Endothelial cell (in vitro differentiated cells): ENCODE measurements at places on chromosomes 1 and 21.

GRCh38 chr1:185059950-185060571 is 14.7 kb downstream of the RNF2 start:
- no peak for DNase-seq
- H3K4me3 ChIP-seq = no peak overlapping the region
- peaks cover 7% of the 10 kb centered on the region for H3K27me3 ChIP-seq
- no peak overlapping the region for H3K27ac ChIP-seq
- H3K36me3 ChIP-seq = peaks cover 6% of the 10 kb centered on the region

DNA sequence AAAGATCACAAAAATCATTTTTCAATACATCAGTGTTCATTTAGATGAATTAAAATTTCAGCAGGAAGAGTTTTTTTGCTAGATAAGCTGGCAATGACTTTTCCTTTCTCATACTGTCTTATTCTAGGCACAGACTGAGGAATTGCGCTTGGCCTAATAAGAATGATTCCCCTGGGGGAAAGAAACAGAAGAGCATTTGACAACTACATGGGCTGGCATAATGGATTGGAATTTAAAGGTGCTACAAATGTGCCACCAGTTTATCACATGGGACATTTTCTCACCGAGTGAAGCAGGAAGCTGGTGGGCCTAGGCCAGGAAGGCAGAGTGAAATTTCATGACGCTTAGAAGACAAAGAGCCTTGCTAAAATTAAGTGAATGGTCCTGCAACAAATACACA is 39.3 kb downstream of the CDKN2C start:
- H3K27ac ChIP-seq = no peak overlapping the region
- no peaks in the 10 kb centered on the region for H3K27me3 ChIP-seq
- DNase-seq = no peak
- H3K4me3 ChIP-seq = no peak overlapping the region

- peaks cover 18% of the 10 kb centered on the region for H3K4me1 ChIP-seq
- H3K36me3 ChIP-seq = peaks cover 29% of the 10 kb centered on the region
- H3K27me3 ChIP-seq = peaks cover 2% of the 10 kb centered on the region
- H3K27ac ChIP-seq = peak overlapping the region; percentile 88
Observed at GRCh38 chr21:46515109-46515508, 56.4 kb downstream of the DIP2A start.

GRCh38 chr1:5119366-5120234 is 465.2 kb downstream of the AJAP1 start:
- DNase-seq = peak; percentile 29
- H3K4me3 ChIP-seq = no peak overlapping the region
- H3K36me3 ChIP-seq = no peaks in the 10 kb centered on the region
- H3K4me1 ChIP-seq = no peaks in the 10 kb centered on the region
- H3K27ac ChIP-seq = no peak overlapping the region

GRCh38 chr1:198088360-198089071 is 68.3 kb upstream of the NEK7 start:
- H3K27ac ChIP-seq = no peak overlapping the region
- no peaks in the 10 kb centered on the region for H3K36me3 ChIP-seq
- DNase-seq = no peak
- no peaks in the 10 kb centered on the region for H3K27me3 ChIP-seq
- no peak overlapping the region for H3K4me3 ChIP-seq

DNA sequence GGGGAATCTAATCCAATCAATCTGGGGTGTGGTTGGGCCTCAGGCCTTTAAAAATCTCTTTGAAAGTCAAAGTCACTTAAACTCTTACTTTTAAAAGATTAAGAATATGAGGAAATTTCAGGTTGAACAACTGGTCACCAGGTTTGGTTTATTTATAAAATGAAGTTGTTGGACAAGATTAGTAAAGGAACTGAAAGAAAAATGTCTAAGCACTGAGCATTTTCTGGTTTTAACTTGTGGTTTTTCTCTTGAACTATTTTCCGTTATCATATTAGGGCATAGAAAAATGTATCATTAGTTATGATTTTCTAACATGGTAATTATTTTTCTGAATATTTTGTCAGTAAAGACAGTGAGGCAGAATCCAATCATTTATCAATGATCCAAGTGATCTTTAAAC is 49.6 kb downstream of the RGS2 start:
- no peaks in the 10 kb centered on the region for H3K36me3 ChIP-seq
- no peak for DNase-seq
- no peak overlapping the region for H3K27ac ChIP-seq
- no peak overlapping the region for H3K4me3 ChIP-seq
- H3K27me3 ChIP-seq = no peaks in the 10 kb centered on the region
- H3K4me1 ChIP-seq = no peaks in the 10 kb centered on the region

DNA sequence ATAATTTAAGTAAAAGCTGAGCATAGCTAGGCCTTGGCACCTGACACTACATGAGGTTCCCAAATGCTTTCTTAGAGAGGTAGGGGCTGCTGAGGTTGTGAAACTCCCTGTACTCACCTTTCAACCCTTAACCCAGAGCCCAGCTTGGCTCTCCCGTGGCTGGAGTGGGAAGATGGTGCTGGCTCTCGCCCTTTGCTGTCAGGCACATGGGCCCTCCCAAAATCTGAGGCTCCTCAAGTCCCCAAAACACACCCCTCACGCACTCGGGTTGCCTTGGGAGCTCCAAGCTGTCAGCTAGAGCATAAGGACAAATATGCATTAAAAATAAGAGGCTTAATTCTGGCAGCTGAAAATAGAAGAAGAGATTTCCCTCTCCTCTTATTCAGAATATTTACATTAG is 46.7 kb upstream of the PLPPR4 start:
- no peak overlapping the region for H3K4me3 ChIP-seq
- H3K4me1 ChIP-seq = no peaks in the 10 kb centered on the region
- no peak for DNase-seq
- no peaks in the 10 kb centered on the region for H3K27me3 ChIP-seq
- H3K36me3 ChIP-seq = no peaks in the 10 kb centered on the region

DNA sequence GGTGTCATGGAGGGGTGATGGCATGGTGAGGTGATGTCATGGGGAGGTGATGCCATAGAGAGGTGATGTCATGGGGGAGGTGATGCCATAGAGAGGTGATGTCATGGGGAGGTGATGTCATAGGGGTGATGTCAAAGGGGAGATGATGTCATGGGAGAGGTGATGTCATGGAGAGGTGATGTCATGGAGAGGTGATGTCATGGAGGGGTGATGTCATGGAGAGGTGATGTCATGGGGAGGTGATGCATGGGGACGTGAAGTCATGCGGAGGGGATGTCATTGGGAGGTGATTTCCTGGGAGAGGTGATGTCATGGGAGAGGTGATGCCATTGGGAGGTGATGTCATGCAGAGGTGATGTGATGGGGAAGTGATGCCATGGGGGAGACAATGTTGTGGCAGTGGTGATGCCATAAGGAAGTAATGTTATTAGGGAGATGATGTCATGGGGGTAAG is 92.1 kb upstream of the C1orf174 start:
- no peak overlapping the region for H3K27ac ChIP-seq
- H3K4me3 ChIP-seq = peak overlapping the region; percentile 25
- peaks cover 4% of the 10 kb centered on the region for H3K36me3 ChIP-seq

DNA sequence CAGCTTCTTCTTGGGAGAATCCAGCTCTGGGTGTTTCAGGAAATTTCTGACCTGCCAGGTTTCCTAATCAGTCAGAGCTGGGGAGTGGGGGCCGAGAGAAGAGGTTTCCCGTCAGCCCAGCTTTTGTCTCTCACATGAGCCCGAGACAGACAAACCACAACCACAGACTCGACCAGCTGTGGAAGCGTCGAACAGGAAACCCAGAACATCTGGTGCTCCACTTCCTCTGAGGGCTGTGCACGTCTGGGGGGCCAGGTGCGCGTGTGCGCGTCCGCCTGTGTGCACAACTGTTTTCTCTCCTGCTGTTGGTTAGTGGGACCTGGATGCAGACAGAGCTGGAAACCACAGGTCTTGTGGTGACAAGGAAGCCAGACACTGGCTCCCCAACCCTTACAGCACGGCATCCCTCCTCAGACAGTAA is 113.0 kb upstream of the SLC25A33 start:
- peaks cover 39% of the 10 kb centered on the region for H3K4me1 ChIP-seq
- H3K27ac ChIP-seq = peak overlapping the region; percentile 75
- no peak overlapping the region for H3K4me3 ChIP-seq
- peak; percentile 46 for DNase-seq
- H3K27me3 ChIP-seq = peaks cover 4% of the 10 kb centered on the region

DNA sequence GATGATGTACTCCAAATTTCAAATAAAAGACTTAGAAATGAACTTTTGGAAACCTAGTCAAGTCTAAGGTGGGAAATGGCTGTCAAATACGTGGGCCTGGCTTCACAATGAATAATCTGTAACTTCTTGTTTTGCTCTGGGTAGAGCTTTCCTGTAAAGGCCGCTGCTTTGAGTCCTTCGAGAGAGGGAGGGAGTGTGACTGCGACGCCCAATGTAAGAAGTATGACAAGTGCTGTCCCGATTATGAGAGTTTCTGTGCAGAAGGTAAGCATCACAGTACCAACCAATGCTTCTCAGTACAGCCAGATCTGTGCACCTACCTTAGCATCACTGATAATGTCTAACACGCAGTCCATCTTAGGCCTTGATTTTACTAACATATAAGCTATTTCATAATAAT is 73.6 kb downstream of the TPR start:
- no peak overlapping the region for H3K27ac ChIP-seq
- peaks cover 6% of the 10 kb centered on the region for H3K4me1 ChIP-seq
- H3K4me3 ChIP-seq = no peak overlapping the region

GRCh38 chr1:232282498-232282897 is 347.4 kb downstream of the SIPA1L2 start:
- DNase-seq = no peak
- no peak overlapping the region for H3K27ac ChIP-seq
- no peak overlapping the region for H3K4me3 ChIP-seq

DNA sequence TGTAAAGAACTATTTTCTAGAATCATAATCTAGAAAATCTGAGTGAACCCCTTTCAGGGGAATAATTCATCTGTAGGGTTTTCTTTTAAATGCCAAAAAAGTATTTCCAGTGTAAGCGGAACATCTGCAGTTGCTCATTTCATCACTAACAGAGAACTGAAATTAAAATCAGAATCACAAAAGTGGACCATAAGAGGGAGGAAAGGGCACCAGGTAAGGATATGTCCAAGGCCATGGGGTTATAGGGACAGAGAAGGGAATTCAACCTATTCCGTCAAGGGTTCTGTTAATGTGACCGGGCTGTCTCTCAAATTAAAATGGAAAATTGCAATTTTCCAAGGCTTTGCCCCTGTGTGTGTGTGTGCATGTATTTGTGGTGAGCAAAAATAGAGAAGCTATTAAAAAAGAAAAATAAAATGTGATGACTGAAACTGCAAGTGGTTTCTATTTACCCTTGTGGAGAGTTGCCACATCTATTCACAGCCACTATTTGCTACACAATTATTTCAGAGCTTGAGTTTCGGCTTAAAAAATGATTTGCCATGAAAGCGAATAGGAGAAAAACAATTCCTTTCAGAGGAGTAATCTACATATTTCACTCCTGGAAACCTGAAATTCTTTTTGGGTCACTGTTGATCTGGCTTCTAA is 53.1 kb downstream of the APP start:
- DNase-seq = no peak
- H3K4me3 ChIP-seq = peak overlapping the region; percentile 34
- H3K27ac ChIP-seq = peak overlapping the region; percentile 94

DNA sequence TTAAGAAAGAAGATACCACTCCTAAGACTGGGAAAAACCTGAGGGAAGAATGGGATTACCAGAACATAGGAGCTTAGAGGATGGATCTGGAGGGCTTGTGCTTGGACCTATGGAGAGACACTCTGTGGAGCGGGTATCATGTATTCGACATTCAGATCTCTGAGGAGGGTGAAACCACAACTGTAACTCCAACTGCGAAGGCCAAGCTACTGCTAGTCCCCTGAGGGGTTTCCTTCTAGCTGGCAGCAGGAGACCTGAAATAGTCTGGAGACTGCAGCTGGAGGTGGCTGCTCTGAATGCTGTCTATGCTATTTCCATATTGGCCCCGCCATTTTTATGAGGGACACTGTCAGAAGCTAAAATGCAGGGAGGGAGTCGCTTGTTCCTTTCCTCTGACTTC is 462.3 kb downstream of the PTPRC start:
- H3K27ac ChIP-seq = no peak overlapping the region
- DNase-seq = no peak
- no peaks in the 10 kb centered on the region for H3K4me1 ChIP-seq
- no peaks in the 10 kb centered on the region for H3K27me3 ChIP-seq
- no peak overlapping the region for H3K4me3 ChIP-seq
- no peaks in the 10 kb centered on the region for H3K36me3 ChIP-seq

- no peak for DNase-seq
- peaks cover 1% of the 10 kb centered on the region for H3K4me1 ChIP-seq
- no peaks in the 10 kb centered on the region for H3K36me3 ChIP-seq
- peaks cover 2% of the 10 kb centered on the region for H3K27me3 ChIP-seq
- no peak overlapping the region for H3K27ac ChIP-seq
Observed at GRCh38 chr1:71462247-71462646, 381.4 kb upstream of the ZRANB2 start.

DNA sequence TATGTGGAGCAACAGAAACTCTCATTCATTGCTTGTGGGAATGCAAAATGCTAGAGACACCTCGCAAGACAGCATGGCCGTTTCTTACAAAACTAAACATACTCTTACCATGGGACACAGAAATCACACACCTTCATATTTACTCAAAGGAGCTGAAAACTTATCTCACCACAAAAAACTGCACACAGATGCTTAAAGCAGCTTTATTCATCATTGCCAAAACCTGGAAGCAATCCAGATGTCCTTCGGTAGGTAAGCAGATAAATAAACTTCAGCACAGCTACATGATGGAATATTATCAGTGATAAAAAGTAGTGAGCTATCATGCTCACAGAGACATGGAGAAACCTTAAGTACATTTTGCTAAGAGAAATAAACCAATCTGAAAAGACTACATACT is 124.3 kb downstream of the RERE start:
- H3K27ac ChIP-seq = peak overlapping the region; percentile 33
- no peaks in the 10 kb centered on the region for H3K27me3 ChIP-seq
- peaks cover 3% of the 10 kb centered on the region for H3K36me3 ChIP-seq
- H3K4me3 ChIP-seq = no peak overlapping the region
- DNase-seq = no peak

- no peak overlapping the region for H3K27ac ChIP-seq
- peaks cover 8% of the 10 kb centered on the region for H3K27me3 ChIP-seq
- H3K4me1 ChIP-seq = no peaks in the 10 kb centered on the region
- peak; percentile 85 for DNase-seq
- H3K36me3 ChIP-seq = no peaks in the 10 kb centered on the region
- H3K4me3 ChIP-seq = no peak overlapping the region
Observed at GRCh38 chr1:150168960-150169601, 19.4 kb downstream of the PLEKHO1 start.

- H3K27me3 ChIP-seq = peaks cover 2% of the 10 kb centered on the region
- no peak for DNase-seq
- H3K4me1 ChIP-seq = peaks cover 44% of the 10 kb centered on the region
- H3K36me3 ChIP-seq = no peaks in the 10 kb centered on the region
- peak overlapping the region; percentile 3 for H3K4me3 ChIP-seq
Observed at GRCh38 chr1:211335522-211336157, 9.0 kb downstream of the TRAF5 start.
